Stimulated activated CD8-positive, alpha-beta memory T cell treated with anti-CD3 and anti-CD28 coated beads, Interleukin-4, amount 100 ng/mL, for 24 hours (primary cell): ENCODE measurements at places on chromosomes 11 and 22.

DNA sequence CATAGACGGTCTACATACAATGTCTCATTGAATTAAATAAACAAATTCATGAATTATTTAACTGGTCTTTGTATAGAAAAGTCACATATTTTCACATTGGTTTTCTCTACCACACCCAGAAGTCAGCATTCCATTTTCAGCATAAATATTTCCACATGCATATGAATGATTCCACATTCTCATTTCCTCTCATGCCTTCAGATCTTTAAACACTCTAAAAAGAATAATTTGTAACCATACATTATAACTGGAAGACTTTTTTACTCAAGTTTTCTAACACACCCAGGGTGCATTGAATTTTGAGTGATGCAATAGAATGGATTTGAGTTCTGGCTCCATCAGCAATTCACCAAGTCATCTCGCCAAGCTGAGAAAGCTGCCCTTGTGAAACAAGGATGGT, 501.8 kb upstream of the TENM4 start:
- DNase-seq, result no peak

GRCh38 chr11:6703247-6704063, 20.3 kb upstream of the MRPL17 start:
- no peak for DNase-seq

- no peak for DNase-seq
Measured at GRCh38 chr22:28521451-28521850, 158.2 kb downstream of the TTC28 start.

DNA sequence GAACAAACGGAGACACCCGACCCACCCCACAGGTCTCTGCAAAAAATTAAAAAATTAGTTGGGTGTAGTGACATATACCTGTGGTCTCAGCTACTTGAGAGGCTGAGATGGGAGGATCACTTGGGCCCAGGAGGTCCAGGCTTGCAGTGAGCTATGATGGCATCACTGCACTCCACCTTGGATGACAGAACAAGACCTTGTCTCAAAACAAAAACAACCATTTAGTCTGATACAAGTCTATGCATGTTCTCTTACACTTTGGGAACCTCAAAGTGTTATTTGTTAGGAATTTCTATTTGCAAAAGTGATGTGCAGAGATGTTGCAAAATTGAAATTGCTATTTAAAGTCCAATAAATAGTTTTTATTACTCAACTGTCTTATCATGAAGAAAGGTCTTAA, 14.3 kb downstream of the ATG13 start:
- no peak for DNase-seq

GRCh38 chr11:115659061-115659963, 155.1 kb upstream of the CADM1 start:
- DNase-seq, result no peak

DNA sequence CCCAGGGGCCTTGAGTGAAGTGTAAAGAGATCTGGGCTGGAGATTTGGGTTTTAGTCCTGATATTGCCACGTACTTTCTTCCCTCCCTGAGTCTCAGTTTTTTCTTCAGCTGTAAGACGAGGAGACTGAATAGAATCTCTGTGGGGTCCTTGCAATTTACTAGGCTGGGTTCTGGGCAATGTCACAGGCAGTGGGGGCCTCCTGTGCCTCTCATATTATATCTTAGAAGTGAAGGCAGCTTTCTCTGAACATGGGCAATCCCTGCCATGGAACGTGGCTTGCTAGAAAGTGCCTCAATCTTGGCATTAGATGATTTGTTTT, 62.0 kb upstream of the PTPRJ start:
- DNase-seq, result no peak

- DNase-seq, result no peak
Measured at GRCh38 chr22:19325296-19325948, 33.9 kb upstream of the CLTCL1 start.

DNA sequence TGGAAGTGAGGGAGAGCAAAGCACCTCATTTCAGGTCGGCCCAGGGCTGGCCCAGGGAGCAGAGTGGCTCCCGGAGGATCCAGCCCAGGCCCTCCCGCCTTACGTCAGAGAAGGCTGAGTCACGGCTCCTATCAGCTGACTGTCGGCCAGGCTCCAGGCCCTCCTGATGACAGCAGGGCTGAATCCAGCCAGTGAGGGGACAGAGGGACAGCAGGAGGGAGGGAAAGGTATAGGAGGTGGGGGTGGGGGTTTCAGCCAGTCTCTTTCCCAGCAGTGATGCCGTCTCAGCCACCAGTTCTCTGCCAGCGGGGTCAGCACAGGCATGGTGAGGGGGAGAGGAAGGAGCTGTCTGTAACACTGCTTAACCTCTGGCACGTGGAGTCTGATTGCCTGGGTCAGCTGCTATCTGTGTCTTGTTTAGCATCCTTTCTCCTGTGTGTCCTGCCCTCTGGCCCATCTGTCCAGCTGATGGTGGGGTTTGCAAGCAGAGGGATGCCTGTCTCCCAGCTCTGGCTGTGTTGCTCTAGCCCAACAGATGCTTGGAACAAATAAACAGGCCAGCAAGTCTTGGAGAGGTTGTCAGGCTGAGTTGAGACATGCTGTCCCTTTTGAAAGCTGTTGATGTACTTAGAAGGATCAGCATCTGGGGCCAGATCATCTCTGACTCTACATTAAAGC, 74.0 kb downstream of the ADAMTS15 start:
- DNase-seq, result no peak

DNA sequence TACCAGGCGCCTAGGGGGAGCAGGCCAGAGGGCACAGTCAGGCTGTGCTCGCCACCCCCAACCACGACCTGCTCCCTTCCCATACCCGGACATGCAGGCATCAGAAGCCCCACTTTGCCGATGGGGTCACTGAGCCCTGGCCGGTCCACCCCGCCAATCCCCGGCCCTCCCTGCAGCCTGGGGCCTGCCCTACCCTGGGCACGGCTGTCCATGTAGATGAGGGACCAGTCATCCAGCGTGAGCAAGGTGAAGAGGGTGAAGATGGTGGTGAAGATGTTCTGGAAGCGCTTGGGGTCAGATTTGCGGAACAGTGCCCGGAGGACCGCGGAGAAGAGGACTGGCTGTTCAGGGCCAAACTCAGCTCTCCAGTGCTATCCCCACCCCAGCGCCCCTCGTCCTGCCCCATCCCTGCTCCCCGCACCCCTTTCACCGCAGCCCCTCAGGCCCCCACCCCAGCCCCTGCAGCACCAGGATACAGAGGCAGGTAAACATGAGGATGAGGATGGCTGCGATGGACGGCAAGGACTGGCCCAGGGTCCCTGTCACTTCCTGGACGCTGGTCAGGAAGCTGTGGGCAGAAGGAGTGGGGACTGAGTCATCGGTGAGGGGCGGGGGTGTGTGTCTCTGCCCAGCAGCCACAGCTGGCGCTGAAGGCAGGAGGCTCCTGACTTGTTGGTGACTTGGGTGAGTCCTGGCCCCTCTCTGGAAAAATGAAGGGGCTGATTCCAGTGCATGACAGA, 5.5 kb downstream of the CATSPER1 start:
- DNase-seq, result no peak

GRCh38 chr11:69202511-69203221, 46.9 kb downstream of the SMIM38 start:
- no peak for DNase-seq

DNA sequence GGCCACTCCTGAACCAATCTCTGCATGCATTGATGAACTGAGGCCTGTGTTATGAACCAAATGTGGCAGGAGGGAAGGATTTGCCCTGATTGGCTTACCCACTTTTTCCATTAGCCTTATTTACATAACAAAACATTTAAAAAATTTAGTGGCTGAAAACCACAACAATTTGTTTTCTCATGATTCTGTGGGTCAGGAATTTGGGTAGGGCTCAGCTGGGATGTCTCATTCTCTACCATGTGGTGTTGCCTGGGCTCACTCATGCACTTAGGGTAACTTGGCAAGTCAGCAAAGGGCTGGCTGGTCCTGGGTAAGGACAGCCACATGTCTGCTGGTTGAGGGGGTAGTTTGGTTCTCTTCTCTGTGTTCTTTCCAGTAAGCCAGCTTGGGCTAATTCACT, 35.1 kb upstream of the CYP2R1 start:
- no peak for DNase-seq

DNA sequence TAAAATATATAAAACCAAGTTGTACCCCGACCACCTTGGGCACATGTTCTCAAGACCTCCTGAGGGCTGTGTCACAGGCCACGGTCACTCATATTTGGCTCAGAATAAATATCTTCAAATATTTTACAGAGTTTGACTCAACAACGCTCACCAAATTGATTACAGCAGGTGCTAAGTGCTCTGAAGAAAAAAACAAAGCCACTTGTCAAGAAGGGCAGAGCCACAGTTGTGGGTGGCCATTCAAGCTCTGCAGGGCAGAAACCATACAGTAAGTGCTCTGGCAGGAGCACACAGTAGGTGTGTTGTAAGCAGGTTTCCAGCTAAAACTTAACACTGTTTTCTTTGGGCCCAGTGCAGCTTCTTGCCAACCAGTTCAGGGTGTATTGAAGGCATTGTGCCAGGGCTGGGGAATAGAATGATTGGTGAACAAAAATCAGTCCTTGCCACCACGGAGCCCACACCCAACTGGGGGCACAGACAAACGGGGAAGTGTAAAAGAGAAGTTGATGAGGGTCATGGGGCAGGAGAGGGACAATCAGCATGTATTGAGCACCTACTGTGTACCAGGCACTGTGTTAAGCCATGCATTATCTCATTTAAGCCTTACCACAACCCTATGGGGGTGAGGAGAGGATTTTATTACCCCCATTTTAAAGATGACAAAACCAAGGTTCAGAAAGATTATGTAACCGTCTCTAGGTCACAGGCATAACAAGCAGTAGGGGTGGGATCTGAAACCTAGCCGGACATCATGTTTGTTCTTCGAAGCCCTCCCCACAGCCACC, 18.2 kb downstream of the ARRB1 start:
- DNase-seq, result no peak
